ENCODE measurements at places on chromosomes 7 and 10.

- DNase-seq, result no peak
These were observed 853 bp downstream of the NKX6-2 start for GRCh38 chr10:132784866-132785722.

GRCh38 chr10:5730766-5731165, 46.1 kb downstream of the TASOR2 start:
- DNase-seq, result no peak

DNA sequence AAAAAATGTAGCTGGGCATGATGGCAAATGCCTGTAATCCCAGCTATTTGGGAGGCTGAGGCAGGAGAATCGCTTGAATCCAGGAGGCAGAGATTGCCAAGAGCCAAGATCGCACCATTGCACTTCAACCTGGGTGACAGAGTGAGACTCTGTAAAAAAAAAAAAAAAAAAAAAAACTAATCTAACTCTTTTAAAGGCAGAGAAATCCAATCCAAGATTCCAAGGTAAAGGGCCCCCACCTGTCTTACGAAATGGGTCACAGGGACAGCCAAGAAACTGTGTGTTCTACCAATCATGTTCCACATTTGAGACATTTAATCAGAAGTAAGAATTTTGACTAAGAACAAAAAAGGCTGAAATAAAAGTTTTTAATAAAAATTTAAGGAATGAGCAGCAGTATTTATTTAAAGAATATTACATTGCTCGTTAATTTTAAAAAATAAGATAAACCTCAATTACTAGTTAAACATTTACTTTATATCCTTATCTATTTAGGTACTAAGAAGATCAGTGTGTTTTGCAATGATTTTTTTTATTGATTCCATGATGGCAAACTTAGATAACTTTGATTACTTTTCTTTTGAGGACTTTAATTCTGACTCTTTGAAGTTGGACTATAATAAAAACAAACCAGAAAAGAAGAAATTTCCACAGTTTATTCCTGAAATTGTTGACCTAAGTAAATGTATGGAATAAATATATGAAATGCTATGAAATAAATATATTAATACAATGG, 6.7 kb upstream of the OAT start:
- DNase-seq, result no peak

DNA sequence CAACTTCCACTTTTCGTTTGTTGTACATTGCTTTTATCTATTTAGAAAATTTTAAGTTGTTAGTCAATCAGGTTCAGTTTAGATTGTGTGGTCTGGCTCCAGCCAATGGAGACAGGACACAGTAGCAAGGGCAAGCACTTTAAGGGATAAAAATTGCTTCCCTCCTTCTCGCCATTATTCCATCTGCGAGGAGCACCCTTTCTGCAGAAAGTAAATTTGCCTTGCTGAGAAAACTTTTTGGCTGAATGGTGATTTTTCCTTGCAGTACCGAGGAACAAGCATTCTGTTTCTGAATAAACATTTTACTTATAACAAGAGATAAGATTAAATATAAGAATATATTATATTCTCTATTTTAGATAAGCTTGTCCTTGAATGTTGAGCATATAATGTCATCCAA, 34.5 kb downstream of the VIM start:
- DNase-seq, result no peak

- no peak for DNase-seq
These were observed 107.0 kb downstream of the VIM start for GRCh38 chr10:17335065-17335464.

DNA sequence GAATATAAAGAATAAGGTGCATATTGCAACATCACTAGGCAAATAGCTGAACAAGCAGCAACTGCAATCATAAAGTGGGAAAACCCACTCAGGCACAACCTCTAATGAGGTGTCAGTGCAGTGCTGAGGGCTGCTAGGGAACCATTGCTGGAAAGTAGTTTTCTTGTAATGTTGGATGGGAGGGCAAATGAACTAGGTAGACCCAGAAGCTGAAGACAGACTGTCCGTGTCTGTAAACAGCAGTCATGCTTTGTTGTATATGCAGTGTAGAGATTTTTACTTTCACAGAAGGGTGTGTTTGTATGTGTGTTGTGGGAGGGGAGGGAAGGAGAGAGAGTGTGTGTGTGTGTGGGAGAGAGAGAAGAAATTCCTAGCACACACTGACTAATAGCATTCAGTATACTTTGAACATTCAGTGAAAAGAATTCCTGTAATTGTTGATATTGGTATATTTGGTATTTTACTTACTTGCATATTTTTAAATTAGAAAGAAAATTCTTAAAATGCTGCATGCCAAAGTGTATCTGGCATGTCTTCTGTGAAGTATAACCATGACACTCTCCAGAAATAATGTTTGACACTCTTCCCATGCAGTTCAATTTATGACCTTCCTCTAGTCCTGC, 28.8 kb downstream of the ITGB8 start:
- DNase-seq, result no peak

GRCh38 chr10:97498841-97499560, at the start of gene UBTD1:
TSS of gene UBTD1 (plus strand) at chr10:97498924. CDS start at chr10:97499204, 280 bp downstream.
- peak; percentile 100 for DNase-seq

DNA sequence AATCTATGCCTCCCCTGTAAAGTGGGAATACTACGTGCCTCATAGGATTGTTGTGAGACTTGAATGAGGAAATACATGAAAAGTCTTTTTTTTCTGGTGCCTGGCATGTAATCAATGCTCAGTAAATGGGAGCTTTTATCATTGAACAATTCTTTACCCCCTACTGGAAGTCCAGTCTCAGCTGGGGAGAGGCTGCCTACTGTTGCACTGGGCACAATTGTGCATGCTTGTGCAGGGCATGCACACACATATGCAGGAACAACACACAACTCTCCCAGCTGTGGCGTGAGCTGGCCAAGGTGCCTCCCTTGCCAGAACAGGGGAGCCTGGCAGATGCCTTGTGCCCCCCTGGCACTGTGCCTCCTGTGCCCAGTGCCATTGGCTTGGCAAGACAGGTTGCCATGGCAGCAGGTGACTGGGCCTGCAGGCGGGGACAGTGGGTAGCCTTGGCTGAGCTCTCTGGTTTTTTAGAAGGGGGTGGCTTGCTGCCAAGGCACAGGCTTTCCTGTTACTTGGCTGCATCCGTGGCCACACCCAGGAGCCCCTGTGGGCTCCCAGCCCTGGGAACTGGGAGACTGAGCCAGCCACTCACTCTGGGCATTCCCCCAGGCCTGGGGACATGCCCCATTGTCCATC, 16.1 kb upstream of the PALD1 start:
- DNase-seq, result no peak

GRCh38 chr7:124649397-124650014, 116.1 kb downstream of the GPR37 start:
- DNase-seq, result no peak

GRCh38 chr7:95045236-95045923, 138.0 kb downstream of the PPP1R9A start:
- no peak for DNase-seq

- no peak for DNase-seq
These were observed 120.7 kb upstream of the GDF10 start for GRCh38 chr10:47179291-47179647.

DNA sequence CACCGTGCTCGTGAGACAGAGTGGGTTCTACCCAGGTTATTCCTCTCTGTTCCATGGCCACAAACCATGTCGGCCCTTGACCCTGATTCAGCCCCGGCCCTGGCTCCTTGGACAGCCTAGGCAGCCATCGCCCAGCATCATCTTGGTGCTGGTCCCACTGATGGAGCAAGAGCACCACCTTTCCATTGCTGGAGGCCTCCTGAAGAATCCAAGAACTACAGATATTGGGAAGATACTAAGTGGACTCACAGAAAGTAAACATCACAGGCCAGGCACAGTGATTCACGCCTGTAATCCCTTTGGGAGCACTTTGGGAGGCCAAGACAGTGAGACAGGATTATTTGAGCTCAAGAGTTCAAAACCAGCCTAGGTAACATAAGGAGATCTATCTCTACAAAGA, 125.1 kb downstream of the NT5C2 start:
- no peak for DNase-seq

- DNase-seq, result no peak
These were observed 41.9 kb downstream of the AUTS2 start for GRCh38 chr7:69640216-69640615.

GRCh38 chr10:100519311-100520051, at the start of gene SEC31B:
TSS of gene SEC31B (minus strand) at chr10:100519861. CDS start at chr10:100516952, 2,909 bp downstream.
- DNase-seq, result peak; percentile 77

DNA sequence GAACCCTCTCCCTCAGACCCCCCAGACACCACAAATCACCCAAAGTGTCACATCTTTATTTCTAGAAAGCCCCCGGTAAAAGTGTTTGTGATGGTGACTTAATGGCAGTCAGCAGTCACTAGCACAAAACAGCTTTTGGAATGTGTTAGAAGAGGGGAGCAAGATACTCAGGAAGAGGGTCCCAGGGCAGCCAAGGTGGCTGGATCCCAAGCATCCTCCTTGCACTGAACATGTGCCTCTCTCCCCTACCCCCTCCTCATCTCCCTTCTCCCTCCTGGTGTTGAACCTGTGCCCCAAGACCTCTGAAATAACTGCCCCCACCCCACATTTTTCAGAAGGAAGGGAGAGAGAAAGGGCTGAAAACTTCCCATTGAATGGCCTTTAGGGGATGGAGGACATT, 37.8 kb upstream of the MXI1 start:
- DNase-seq, result no peak

DNA sequence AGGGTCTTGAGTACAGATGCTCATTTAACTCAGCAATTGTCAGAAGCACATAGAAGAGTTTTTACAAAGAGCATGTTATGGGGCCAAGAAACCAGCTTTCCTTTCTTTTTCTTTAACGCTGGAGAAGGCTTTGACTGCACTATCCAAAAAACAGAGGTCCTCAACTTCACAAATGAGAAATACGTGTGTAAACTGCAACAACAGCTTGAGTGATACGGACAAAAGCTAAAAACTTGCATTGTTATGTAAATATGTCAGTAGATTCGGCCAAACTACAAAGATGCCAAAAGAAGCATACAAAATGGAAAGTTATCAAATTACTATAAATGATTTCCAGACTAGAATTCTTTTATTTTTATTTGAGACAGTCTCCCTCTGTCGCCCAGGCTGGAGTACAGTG, 62.4 kb upstream of the C10orf90 start:
- DNase-seq, result no peak

- peak; percentile 26 for DNase-seq
These were observed 73.8 kb downstream of the LANCL2 start for GRCh38 chr7:55438757-55439525.

DNA sequence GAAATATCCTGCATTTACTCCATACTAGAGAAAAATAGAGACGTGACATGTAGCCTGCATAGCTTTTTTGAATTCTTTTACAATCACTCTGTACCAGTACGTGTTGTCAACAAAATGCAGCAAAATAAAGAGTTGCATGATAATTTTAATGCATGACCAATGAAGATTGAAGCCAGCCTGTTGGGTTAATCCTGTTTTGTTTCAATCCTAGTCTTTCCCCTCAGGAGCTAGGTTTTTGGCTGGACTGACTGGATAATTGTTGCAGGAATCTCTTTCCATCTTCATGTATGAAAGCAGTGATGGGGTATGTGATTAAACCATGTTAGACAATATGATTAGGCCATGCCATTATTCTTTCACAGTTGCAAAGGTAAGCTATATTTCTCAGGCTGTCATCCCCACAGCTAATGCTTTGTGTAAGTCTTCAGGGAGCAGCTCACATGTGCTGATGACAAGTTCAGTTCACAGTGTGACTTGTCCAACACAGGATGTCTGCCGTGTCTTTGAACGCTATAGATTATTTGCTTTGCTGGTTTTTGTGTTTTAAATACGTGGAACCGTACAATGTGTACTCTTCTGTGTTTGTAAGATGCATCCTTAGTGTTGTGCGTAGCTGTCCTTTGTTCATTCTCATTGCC, 24.4 kb downstream of the PAPSS2 start:
- no peak for DNase-seq

GRCh38 chr7:40354711-40355110, 219.9 kb downstream of the SUGCT start:
- no peak for DNase-seq

GRCh38 chr7:46150202-46150601, 229.1 kb upstream of the IGFBP3 start:
- no peak for DNase-seq

- no peak for DNase-seq
These were observed 95.8 kb downstream of the WNT2 start for GRCh38 chr7:117227091-117227490.

- DNase-seq, result no peak
These were observed 8.9 kb downstream of the PDE1C start for GRCh38 chr7:32061346-32061745.

DNA sequence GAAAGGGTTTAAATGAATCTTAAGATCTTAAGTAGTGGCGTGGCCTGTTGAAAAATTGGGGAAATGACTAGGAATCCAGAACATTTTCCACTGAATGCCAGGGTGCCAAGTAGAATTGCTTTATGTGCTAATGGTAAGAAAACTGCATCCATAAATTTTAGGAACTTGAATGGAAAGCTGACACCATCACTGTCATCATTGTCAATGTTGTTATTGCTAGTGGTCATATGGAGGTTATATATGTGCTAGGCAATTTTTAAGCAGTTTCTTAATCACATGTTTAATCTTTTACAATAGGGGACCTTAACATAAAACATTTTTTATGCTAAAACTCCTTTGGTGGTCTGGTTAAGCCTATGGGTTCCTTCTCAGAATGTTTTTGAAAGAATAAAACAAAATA, 13.1 kb downstream of the MARCHF5 start:
- DNase-seq, result no peak

DNA sequence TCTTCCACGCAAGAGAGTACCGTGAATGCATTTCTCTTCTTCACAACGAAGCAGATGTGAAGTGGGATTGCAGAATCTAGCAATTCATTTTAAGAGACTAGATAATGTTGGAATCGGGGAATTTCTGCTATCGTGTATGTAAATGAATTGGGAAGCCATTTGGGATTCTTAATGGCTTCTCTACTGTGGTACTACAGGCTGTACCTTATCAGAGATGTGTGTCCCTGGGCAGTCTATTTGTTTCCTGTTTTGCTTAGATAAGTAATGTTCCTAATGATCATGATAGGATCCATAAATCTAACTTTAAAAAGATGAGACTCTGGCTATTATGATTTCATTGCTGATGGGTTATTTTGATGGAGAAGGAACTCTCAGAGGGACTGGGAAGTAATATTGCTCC, 320.6 kb downstream of the REEP3 start:
- no peak for DNase-seq

- no peak for DNase-seq
These were observed 13.1 kb upstream of the LRMDA start for GRCh38 chr10:75418293-75418692.

DNA sequence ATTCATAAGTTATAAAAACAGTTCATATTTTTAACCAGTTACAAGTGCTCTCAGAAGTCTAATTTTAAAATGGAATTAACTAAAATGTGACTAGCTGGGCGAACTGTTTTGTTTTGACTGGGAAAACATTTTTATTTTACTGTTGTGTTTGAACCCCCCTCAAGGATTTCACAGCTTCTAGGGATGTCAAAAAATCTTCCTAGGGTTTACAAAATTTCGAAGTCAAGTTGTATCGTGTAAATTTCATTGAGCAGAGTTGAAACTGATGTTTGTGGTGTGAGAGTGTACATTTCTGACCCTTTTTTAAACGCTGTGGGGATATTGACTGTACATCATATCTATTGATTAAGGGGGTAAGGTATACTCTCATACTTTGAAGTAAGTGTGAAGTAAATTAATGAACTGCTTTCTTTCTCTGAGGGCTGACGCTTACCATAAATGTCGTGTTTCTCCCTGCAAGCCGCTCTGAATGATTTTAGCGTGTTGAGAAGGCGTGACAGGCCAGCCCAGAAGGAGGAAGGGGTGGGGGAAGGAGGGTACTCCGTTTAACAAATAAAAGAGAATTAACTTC, 1.8 kb upstream of the SP8 start:
- no peak for DNase-seq
